Stimulated activated CD8-positive, alpha-beta memory T cell treated with anti-CD3 and anti-CD28 coated beads, Interleukin-7, amount 100 ng/mL, for 1 hour (primary cell): ENCODE measurements at places on chromosomes 11 and 22.

DNA sequence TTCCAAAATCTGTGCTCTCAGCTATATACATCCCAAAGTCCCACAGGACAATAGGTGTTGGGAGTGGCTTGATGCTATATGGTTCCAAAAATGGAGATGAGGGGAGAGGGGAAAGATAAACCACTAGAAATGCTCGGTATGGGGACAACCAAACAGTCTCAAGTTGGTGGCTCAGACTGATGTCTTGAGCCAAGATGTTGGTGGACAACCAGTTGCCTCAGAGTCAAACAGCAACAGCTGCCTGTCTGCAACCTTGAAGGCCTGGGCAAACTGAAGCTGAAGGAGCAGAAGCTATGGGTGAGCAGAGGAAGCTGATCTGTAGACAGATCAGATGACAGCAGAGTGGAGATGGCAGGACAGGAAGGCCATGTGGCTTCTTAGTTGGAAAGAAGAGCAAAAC, 4.0 kb downstream of the RRP8 start:
- DNase-seq: no peak

GRCh38 chr22:30159561-30160353, 79.5 kb downstream of the HORMAD2 start:
- DNase-seq: no peak

DNA sequence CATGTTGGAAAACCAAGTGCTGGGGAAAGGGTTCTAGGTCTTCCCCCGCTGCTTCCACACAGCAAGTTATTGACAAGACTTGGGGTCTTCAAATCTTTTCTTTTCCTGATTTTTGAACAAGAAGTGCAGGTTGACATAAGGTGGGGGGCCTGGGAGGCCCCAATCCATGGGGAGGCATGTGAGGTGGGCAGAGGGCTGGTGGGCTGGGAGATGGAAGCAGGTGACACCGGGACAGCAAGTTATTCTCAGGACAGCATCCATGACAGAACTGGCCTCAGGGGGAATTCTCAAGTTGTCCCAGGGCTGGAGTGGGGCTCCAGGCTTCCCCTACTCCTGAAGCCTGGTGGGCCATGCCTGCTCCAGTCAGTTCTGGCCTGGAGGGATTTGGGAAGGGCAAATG, 5.5 kb downstream of the FGF19 start:
- DNase-seq: no peak

DNA sequence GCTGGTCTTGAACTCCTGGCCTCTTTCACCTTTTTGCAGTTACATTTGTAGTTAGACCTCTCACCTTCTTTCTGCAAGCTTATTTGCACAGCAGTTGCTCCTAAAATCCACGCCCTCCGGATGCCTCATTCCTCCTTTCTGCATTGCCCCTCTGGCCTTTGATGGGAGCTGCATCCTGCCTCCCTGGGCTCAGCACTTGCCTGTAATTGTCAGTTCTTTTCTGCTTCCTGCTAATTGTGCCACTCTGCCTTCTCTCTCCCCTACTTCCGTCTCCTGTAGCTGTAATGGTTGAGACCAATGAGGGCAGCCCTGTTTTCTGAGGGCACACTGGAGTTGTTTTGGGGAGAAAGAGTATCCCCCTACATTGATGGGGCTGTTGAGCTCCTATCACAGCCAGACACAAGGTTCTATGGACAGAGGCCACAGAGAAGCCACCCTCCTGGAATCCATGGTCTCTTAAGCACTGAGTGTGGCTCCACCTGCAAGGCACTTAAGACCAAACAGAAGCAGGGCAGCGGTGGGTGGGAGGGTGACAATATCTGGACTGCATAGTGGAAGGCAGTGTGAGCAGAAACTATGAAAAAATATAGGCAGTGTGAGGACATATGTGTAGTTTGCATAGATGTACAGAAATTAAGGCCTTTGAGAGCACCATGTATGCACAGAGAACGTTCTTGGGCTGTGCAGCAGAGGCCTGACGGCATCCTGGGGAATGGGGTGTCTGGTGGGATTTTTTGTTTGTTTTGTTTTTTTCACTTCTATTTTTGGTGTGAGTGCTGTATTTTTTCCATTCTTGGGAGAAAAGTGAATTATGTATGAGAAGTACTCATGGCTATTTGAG, 30.5 kb downstream of the YDJC start:
- DNase-seq: no peak

DNA sequence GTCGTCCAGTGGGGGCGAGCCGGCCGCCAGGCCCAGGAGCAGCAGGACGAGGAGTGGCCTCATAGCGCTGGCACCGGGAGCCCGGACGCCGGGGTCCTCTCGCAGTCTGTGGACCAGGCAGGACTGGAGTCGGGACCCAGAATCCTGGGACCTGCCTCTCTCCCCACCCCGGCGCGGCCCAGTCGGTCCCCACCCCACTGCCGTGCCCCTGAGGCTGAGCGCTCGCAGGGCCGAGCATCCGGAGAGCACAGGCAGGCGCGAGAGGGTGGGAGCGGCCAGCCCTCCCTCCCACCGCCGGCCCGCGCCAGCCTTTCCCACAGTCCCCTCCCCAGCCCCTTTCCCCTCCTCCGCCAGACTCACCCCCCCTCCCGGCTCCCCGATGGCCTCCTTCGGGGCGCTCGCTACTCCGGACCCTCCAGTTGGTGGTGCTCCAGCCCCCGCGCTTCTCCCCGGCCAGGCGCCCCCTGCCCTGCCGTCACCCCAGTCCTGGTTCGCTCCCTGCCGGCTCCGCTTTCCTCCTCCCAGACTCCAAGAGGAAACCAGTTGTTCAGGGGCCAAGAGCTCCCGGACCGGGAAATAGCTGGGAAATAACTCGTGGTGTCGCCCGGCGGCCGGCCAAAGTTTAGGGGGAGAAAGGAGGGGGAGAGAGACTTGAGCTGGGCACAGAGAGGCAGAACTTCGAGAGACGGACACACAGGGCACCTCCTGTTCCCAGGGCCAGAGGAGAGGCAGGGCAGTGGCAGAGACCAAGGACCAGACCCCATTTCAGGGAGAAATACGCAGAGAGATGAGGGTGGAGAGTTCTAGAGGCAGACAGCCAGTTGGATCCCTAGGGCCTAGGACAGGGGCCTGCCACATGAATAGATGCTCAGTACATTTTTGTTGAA, at the start of gene C1QTNF5:
TSS of gene C1QTNF5 (minus strand) at position 549 of the 887 bp plus-strand sequence. CDS start at position 63, 486 bp downstream.
- no peak for DNase-seq

- no peak for DNase-seq
Observed at GRCh38 chr11:13368041-13368446, 90.5 kb downstream of the BMAL1 start.

DNA sequence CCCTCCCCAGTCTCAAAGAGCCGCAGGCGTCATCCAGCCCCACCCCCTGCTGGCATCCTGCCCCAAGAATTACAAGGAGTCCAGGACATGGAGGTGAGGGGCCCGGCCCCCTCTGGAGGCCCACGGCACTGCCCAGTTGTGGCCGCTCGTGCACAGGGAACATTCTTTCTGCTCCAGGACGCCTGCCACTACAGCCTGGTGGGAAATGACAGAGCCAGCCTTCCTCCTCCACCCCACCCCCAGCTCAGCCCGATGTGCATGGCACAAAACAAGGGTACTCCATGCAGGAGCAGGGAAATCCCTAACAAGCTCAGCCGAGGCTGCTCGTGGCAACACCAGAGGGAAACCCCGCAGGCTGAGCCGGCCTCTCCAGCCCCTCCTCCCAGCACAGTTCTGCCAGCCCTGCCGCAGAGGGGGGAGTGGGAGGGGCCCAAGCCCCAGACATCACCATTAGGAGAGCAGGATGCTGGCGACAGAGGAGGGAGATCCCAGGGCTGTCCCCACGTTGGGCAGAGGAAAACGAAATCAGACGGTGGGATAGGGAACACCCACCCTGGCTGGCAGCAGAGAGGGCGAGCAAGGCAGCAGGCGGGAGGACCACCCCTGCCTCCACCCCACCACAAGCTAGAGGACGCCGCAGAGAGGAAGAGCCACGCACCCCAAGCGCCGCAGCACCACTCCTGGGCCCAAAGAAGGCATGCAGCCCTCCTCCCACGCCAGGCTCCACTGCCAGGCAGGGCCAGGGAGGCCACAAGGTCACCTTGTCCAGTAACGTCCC, 10.0 kb downstream of the IGSF9B start:
- no peak for DNase-seq

DNA sequence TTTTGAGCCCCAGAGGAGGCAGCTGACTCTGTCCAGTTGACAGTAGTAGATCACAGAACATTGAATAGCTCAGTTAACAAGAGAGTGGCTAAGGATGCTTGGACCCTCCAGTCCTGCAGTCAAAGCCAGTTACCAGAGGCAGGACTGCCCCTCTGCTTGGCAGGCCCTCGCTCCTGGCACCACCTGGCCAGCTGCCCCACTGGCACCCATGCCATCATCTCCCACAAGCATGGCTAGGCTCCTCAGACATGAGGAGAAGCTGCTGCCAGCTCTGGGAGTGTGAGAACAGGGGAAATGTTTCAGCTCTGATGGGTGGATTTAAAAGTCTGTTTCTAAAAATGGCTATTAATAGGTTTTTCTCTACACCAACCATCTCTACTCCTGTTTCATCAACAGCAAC, 13.9 kb downstream of the ME3 start:
- DNase-seq: no peak

DNA sequence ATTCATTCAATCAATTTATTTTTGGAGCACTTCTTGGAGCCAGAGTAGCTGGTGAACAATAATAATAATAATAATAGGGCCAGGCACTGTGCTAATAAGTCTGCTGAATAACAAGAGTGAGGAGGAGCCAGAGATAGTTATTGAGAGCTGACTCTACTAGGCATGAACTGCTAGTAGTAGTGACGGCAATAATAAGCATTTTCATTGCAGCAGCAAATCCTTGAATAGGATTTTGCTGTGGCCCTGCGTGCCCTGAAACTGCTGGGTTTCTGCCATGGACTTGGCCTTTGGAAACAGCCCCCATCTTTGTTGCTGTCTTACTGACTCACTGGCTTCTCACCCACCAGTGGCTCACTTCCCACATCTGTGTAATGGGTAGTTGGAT, 545.9 kb downstream of the MIAT start:
- no peak for DNase-seq

DNA sequence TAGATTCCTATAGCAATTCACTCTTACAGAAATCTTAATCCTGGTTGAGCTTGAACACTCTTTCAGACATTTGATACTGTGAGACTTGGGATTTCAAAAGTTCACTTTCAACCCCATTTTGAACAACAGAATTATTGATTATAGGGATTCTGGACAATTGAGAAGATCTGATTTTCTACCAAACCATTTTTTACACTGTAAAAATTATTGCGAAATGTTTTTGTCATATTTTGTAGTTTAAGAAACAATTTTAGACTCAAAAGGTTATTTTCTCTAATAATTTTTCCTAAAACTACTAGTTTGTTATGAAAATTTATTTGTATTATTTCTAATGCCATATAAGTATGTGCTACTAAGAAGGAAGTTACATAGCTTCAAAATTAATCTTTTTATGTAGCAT, 36.4 kb downstream of the PIWIL4 start:
- DNase-seq: no peak
